Activated T-cell treated with anti-CD3 and anti-CD28 coated beads for 1 hour (primary cell): ENCODE measurements at places on chromosomes 16 and 17.

DNA sequence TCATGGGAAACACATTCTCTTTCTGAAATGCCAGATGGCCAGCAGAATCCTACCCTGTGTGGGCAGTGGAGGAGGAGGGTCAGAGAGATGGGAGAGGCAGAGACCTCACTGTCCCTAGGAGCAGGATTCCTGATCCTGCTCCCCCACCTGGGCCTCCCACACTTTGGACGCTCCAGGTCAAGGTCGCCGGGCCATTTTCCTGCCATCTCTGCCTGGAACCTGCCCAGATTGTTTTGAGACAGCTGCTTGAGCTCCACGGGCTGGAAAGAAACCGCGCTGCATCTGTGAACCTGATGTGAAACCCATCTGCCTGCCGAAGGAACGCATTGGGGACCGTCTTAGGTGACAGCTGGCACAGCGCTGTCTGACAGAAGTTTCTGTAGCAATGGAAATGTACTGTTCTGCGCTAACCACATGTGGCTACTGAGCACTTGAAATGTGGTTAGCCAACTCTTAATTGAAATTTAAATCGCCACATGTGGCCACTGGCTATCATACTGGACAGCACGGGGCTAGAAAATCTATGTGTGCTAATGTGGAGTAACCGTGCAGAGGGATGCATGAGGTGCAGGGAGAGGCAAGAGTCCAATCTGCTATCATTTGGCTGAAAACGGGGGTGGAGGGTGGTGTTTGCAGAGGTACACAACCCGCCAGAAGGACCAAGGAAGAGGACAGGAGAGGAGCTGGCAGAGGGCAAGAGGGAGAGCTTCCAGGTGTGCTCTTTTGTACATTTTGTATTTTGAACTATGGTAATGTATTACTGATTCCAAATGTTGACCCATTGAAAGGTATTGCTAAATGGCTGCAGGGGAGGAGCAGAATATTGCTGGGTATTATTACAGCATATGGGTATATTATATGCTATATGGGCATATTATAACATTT lies 15.4 kb upstream of the NUBP1 start:
- DNase-seq: no peak

DNA sequence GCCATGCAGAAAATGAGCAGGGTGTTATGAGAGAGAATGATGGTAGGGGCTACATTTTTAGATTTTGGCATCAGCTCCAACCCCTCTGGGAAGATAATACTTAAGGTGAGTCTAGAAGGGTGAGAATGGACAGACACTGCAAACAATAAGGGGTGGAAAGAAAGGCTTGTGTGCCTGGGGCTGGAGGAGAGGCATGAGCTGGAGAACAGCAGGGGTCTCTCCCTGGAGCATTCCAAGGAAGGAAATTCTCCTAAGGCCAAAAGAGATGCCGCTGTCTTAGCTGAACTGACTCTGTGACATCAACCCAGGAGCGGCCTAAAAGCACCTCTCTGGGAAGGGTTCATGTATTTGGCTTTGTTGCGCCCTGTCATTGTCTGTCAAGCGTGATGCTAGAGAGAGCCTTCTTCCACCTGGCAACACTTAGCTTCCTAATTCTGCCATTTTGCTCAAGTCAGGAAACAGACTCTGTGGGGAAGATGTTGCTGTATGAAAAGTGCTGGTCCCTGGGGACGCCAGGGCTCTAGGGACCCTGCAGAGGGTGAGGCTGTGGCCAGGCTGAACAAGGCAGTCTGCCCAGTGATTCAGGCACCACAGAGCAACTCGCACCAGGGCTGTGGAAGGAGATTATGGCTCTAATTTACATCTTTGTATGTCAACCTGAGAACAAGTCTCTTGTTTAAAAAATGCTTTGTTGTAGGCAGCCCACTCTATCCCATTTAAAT lies 225.7 kb downstream of the CBLN1 start:
- DNase-seq: no peak

GRCh38 chr16:47008612-47009011 lies 35.1 kb upstream of the DNAJA2 start:
- DNase-seq: no peak

DNA sequence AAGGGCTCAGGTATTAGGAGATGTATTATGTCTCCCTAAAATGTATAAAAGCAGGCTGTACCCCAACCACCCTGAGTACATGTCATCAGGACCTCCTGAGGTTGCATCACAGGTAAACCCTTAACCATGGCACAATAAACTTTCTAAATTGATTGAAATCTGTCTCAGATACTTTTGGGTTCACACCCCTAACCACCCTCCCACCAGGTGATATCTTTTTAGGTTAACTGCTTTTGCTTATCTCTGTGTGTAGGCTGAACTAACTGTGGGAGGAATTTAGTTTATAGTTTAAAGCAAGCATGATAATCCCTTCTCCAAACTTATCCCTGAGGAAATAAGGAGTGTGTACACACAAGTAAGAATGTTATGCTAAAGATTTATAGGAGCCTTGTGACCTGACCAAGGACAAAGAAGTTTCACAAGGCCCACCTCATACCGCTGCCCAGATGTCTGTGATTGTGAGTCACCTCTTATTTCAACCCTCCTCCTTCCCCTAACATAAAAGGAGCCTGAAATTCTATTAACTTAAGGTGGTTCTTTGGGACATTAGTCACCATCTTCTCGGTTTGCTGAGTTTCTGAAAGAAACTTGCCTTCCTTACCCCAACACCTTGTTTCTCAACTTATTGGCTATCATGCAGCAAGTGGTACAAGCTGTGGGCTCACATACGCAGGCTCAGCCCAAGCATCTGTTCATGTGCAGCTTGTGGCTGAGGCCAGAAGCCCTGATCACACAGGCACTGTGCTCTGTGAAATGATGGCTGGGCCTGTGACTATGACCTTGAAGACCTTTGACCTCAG lies 11.3 kb downstream of the PRSS22 start:
- no peak for DNase-seq

DNA sequence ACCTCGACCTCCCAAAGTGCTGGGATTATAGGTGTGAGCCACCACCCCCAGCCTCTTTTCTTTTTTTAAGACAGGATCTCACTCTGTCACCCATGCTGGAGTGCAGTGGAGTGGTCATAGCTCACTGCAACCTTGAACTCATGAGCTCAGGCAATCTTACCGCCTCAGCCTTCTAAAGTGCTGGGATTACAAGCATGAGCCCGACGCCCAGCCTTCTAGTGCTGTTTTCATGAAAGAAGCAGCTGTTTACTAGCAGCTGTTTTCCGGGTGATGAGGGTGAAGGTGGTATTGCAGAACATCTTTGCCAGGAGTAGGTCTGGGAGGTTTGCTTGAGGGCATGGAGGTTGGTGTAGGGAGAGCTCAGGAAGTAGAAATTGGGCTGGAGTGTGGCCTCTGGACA lies 2.0 kb downstream of the ADCY7 start:
- DNase-seq: no peak

- no peak for DNase-seq
These were observed 10.1 kb downstream of the GAS2L2 start for GRCh38 chr17:35742896-35743477.

DNA sequence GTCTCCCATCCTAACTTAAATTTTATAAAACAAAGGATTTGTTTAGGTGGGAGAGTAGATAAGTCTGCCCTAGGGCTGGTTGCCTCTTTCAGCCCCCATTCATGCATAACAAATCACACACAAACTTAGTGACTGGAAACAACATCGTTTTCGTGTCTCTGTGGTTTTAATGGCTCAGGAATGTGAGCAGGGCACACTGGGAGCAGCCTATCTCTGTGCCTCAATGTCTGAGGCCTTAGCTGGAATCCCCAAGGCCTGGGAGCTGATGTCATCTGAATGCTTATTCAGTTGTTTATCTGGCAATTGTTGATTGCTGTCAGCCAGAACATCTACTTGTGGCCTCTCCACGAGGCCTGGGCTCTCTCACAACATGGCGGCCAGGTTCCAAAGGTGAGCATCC lies 101.9 kb upstream of the HSBP1 start:
- DNase-seq: no peak

DNA sequence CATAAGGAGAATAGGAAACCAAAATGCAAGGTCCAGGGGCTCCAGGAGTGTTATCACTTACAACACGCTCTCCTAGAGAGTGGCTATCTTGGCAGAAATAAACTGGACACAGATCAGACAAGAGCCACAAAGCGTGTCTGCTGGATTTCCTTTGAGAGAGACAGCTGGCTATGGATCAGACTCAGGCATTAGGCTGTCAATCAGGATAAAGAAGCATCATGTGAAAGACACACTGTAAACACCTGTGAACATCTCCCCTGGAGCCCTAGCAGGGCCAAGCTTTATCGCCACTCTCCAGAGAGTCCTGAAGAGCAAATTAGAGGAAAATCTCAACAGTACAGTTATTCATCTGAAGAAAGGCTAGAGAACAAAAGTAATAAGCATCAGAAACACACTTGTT lies 26.0 kb downstream of the SYCE1L start:
- no peak for DNase-seq

DNA sequence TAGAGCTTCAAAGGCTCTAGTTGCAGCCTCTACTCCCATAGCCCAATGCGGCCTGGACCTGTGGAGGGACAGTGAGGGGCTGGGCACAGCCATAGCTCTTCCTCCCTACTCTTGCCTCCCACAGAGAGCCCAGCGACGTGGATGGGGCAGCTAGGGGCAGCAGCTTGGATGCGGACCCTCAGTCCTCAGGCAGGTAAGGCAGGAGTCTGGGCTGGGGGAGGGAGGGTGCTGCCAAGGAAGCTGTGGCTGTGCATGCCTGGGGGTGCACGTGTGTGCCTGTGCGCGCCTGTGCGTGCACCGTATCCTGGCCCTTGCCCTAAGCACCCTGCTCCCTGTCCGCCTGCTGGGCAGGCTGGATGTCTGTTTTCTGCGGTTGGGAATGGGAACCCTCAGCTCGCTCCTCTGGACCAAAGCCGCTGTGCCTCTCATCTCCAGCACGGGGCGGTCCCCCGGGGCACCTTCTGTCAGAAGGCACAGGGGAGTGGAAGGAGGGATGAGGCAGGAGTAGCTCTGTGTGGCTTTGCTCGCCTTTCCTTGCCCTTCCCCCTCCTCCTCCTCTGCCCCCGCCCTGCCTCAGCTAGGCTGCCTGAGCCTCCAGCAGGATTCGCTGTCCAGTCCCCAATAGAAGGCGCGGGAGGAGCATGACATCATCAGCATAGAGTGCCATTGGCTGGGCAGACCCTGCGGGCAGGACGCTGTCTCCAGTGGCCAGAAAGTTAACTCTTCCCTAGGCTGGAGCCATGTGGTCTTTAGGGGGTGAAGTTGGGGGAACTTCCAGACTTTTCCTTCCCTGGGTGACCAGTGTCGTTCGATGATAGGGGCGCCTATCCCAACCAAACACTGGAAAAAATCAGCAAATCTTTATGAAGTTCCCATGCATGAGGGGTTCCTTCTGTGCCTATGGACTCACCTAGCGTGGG lies 797 bp downstream of the PRCD start:
- DNase-seq: no peak
